Activated T-helper 1 cell treated with Interleukin-2 at 50 U/mL for 16 hours (primary cell): ENCODE measurements at places on chromosomes 5 and 9.

DNA sequence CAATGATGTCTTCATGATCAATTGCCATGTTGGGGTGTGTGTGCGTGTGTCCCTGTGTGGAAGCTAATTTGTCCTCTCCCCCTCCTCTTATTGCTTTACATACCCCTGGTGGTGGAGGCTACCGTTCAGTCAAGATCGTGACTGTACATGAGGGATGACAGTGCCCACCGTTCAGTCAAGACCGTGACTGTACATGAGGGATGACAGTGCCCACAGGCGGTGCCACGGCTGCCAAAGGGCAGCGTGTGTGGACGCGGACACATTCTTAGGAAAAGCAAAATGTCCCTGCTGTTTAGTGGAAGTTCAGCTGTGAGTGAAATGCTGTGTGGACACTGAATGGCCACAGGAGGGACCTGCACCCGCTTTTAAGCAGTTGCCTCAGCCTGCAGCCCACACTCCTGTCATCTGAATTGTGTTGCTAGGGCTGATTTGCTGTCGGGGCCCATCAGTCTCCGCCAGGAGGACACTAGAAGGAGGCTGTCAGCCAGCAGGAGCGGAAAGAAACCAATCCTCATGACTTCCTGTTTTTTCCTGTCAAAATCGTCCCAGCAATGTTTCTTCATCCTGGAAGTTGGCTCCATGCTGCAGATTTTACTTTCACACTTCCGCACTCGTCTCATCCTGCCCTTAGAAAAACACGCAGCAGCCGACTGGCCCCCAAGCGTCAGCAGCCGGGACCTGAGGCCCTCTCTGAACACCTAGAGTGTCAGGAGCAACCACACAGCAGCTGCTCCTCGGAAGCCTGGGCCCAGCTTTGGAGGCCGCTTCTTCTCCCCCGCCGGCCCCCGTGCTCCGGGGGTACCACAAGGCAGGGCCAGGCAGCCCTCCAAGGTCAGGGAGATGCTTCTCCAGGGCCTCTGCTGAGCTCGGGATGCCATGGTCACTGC lies 9.1 kb downstream of the OR2V1 start:
- no peak for DNase-seq

- no peak for DNase-seq
Measured at GRCh38 chr9:79604149-79604548, 32.4 kb downstream of the TLE4 start.

DNA sequence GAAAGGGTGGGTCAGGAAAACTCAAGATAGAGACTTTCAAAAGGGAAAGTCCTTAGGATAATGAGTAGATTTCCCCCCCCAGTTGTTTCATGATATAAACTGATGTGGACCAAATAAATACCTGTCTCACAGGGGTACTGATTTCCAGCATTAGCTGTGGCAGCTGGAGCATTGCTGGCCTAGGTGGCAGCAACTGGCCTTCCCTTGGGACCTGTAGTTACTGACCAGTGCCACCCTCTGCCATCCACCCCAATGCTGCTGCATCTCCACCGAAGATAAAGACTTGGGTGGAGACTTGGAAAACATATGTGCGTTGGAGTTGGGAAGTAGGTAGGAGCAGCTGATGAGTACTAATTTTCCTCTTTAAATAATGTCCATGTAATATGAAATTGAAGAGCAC lies 71.8 kb downstream of the SYK start:
- DNase-seq, result no peak

DNA sequence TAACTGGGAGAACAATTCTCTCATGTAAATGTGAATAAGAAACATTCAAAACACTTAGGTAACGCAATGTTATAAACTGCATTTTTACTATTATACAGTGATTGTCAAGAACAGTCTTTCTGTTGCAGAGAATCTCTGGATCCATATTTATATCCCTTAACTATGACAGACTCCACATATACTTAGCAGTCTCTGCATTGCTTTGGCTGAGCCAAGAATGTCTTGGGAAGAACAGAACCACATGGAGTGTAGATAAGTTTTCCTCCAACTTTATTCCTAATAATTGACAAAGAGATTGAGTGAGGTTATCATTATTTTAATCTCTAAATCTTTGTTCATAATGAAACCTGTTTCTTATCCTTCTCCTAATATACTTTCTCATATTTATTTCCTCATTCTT lies 15.6 kb upstream of the RLN1 start:
- DNase-seq, result no peak

DNA sequence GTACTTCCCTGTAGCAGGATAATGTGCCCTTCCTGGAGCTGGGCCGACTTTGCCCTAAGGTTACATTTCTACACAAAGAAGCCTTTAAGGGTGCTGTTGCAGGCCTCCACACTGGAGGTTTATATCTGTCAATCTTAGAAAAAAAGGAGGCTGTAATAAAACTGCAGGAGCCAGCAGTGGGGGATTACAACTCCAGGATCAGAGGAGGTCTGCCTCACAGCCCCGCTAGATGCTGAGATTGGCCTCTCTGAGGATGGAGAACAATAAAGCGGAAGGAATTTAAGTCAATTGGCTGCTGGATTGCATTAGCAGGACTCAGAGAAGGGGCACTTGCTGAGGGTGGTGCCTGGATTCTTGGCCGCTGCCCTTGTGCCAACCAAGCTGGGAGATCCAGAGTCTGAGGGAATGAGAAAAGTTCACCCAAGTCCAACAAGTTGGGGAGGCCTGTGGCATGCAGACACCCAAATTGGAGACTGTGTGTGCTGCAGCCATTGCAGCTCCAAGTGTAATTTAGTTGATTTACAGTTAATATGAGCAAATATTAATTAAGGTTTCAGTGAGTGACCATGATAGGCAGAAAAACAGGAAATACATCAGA lies 99.0 kb upstream of the SSBP2 start:
- DNase-seq, result no peak

GRCh38 chr9:37471942-37472684 lies 6.9 kb upstream of the ZBTB5 start:
- no peak for DNase-seq

GRCh38 chr5:56286015-56286884 lies 53.1 kb upstream of the ANKRD55 start:
- DNase-seq, result no peak

DNA sequence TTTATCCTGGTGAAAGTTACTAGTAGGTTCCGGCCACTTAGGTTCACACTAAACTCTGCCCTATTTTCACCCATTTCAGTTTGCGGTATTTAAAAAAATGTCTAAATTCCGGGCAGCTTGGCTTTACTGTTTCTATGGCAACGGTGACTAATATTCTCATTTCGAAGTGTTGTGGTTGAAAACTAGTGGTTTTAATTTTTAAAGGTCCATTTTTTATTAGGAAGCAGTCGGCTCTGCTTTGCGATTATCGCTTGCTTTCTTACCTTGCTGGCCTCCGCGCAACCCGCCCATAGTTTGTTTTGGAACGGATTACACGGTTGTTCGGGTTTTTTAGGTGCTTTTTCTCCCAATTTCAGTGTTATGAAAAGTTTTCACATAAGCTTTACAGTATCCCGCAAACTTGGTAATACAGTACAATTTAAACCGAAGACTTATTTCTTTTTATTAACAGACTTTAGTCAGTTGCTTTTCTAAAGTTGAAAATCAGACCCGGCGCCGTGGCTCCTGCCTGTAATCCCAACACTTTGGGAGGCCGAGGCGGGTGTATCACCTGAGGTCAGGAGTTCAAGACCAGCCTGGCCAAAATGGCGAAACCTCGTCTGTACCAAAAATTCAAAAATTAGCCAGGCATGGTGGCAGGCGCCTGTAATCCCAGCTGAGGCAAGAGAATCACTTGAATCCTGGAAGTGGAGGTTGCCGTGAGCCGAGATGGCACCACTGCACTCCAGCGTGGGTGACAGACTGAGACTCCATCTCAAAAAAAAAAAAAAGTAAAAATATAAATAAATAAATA lies 1.6 kb downstream of the KDM4C start:
- DNase-seq, result no peak

- DNase-seq, result no peak
Measured at GRCh38 chr5:55997742-55998351, 3.1 kb upstream of the IL6ST start.

GRCh38 chr9:108950168-108950567 lies 16.0 kb downstream of the ABITRAM start:
- DNase-seq, result no peak

DNA sequence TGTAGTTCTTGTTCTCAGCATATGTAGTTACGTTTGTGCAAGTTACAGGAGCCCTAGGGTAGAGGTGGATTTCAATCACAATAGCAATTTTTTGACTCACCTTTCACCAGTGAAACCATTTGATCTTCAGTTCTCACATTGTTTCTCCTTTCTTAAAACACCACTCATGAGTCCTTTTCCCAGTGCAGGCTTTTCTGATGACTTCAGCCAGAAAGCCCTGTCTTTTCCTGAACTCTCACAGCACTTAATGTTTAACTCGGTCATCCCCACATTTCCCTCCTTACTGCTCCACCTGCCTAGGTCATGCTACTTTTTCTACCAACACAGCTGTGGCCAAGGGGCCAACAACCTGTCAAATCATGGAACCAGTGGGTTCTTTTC lies 37.9 kb downstream of the ARHGEF28 start:
- DNase-seq, result no peak

DNA sequence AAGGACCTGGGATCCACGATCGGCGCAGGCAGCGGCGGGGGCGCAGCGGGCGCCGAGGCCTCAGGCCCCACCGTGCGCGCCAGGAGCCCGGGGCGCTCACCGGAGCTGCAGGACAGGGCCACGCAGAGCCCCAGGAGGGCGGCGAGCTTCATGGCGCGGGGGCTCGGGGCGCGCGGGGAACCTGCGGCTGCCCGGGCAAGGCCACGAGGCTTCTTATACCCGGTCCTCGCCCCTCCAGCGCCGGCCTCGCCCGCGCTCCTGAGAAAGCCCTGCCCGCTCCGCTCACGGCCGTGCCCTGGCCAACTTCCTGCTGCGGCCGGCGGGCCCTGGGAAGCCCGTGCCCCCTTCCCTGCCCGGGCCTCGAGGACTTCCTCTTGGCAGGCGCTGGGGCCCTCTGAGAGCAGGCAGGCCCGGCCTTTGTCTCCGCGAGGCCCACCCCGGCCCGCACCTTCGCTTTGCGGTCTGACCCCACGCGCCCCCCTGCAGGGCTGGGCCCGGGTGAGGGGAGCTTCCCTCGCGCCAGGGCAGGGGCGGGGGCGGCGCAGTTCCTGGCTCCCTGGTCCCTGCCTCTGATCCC lies at the start of gene SCGB3A1:
Gene SCGB3A1, minus strand, starts transcription at position 189 of the 577 bp plus-strand sequence. Its CDS starts 37 bp downstream, at position 152.
- DNase-seq, result no peak

GRCh38 chr9:38061326-38061977 lies 7.6 kb downstream of the SHB start:
- DNase-seq, result no peak

DNA sequence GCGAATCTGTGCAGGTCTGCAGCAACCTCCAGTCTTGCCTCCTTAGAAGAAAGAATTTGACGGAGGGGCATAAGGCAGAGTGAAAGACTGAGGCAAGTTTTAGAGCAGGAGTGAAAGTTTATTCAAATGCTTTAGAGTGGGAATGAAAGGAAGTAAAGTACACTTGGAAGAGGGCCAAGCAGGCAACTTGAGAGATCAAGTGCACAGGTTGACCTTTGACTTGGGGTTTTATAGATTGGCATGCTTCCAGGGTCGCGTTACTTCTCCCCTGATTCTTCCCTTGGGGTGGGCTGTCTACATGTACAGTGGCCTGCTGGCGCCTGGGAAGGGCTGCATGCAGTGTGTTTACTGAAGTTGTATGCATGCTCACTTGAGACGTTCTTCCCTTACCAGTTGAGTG lies 127.2 kb upstream of the FER start:
- DNase-seq, result no peak

DNA sequence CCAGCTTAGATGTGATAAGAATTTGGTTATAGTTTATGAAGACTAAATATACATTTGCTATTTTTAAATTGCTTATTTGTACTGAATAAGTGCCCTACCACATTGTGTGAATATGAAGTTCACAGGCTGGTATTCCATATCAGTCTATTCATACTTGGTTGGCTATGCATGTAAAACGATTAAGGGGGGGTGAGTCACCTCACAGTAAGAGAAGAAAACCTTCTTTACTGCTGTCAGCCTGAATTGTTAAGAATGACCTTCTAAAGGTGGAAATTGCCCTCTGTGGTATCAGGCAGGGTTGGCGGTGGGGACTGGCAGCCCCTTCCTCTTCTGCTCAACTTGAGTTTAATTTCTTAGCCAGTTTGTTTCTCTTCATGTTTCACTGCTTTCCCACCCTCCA lies 127.0 kb upstream of the RPS23 start:
- no peak for DNase-seq

DNA sequence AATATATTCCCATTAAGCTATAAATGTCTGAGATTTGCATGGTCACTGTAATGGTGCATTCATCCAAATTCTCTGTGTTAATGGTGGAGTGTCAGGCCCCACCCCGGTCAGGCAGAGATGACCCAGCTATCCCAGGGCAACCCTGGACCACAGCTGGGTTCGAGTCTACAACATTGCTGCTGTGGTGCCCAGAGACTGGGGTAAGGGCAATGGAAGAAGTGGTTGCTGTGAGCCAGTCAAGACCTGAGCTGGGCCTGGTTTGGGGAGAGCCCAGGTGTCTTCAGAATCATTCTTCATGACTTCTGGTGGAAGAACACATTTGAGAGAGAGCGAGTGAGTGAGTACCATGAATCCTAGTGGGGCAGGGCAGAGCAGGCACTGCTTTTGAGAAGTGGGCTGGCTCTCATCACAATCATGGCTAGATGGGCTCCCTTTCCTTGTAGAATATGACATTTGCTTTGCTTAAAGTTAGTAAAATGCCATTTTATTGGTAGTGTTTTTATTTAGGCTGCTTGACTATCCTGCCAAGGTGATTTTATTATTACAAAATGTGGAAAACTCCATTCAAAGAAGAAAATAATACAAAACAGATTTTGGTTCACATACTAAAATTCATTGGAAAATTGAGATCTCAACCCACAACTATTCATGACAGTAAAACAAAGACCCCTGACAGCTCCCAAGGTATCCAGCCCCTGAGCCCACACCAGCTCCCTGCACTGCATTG lies 125.8 kb upstream of the SLC25A48 start:
- DNase-seq, result no peak

DNA sequence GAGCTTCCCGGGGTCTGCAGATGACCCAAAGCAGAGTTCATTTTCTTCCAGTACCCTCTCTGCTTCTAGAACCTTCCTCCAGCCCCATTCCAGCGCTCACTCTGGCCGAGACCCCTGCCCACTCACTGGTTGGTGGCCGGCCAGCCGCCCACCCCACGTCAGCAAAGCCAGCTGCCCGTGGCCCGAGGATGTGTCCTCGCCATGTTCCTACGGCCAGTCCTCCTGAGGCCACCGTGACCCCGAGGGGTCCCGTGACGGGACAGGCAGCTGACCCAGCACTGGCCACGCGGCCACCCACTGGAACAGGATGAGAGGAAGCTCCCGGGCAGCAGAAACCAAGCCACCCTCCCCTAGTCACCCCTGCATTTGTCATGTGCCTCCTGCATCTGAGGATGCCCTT lies 39.1 kb upstream of the SLC6A19 start:
- DNase-seq, result no peak

- no peak for DNase-seq
Measured at GRCh38 chr9:112119225-112120029, 55.7 kb downstream of the SUSD1 start.

DNA sequence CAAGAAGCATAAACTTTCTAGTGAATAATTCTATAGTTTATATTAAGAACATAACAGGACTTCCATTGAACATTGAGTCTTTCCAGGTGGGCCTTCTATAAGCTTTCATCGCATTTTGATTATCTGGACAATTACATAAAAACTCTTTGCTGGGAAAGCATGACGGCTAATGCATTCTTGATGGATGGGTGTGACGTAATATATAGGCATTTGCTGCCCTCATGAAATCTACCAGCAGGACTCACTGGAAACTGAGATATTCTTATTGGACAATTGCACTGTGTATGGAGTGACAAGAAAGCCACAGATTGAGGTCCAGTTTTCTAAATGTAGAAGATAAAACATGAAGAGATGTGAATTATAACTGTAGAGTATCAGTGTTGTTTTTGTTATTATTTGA lies 15.0 kb downstream of the PTPRD start:
- no peak for DNase-seq

- no peak for DNase-seq
Measured at GRCh38 chr9:34114436-34114835, 12.1 kb downstream of the DCAF12 start.
